SW 1271 (cell line): ENCODE measurements at places on chromosomes 1 and 21.

DNA sequence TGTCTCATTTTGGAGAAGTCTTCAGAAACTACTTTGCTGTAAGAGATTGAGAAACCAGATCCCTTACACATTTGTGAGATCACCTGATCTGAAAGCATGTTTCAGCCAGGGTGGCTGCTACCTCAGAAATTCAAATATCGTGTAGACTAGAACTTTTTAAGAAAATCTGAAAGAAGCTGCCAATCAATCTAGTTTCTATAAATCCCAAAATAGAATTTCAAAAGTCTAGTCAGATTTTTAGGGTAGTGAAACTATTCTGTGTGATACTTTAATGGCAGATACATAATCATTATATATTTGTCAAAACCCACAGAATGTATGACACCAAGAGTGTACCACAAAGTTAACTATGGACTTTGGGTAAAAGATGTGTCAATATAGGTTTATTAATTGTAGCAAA lies 79.9 kb upstream of the PLPPR5 start:
- DNase-seq: no peak

GRCh38 chr1:27562534-27563340 lies 41.2 kb downstream of the AHDC1 start:
- no peak for DNase-seq

DNA sequence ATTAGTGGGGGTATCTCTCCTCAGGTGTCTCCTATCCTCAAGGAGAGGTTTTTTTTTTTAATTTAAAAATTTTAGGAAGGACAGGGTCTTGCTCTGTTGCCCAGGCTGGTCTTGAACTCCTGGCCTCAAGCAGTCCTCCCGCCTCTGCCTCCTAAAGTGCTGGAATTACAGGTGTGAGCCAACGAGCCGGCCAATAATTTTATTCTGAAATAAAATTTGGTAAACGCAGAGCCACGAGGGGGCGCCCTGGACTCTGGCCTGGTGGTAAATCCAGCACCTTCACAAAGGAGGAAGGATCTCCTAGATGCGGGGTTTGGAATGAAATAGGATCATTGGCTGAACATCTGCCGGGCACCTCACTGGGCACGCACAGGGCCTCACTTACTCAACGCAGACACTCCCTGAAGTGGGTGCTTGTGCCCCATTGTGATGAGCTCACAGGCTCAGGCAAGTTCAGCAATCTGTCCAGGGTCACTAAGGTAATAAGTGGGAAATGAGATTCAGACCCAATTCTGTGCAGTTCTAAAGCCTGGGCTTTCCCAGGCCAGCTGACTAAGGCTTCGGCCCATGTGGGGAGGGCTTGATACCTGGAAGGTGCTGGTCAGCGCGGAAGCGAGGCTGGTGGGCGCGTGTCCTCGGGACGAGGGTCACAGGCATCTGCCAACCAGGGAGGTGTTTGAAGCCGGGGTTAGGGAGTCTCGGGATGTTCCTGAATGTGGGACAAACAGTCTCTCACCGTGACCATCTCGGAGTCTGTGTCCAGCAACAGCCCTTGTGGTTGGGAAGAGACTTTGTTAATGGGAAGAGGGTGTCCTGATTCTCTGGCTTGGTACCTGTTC lies 32.7 kb upstream of the ETV3 start:
- no peak for DNase-seq

DNA sequence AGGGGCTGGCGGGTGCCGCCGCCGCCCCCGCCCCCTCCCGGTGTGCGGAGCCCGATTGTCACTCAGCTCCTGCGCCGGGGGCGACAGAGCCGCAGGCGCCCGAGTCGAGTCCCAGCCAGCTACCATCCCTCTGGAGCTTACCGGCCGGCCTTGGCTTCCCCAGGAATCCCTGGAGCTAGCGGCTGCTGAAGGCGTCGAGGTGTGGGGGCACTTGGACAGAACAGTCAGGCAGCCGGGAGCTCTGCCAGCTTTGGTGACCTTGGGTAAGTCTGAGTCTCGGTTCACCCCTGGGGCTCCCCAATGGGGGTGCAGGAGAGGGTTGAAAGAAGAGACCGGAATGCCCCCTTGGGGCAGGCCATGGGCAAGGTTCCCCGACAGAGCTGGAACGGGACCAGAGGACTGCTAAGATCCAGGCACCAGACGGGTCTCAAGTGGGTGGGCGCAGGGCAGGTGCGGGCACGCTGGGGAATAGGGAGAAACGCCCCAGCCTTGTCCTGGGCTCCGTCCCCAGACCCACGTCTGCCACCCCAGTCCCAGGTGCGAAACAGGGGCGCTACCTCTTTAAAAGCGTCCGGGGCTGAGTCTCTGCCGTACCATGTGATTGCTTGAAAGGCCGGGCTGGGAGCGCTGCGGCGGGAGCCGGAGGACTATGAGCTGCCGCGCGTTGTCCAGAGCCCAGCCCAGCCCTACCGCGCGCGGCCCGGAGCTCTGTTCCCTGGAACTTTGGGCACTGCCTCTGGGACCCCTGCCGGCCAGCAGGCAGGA lies at the start of gene ADORA1:
TSS of gene ADORA1 (plus strand) at position 61 of the 765 bp plus-strand sequence. CDS start 1,116 bp downstream, outside the sequence.
- DNase-seq: no peak

- DNase-seq: peak; percentile 86
Observed at GRCh38 chr1:203906932-203907331, 45.5 kb downstream of the SNRPE start.

- DNase-seq: no peak
Observed at GRCh38 chr1:11836955-11837766, 10.4 kb downstream of the NPPA start.

GRCh38 chr1:159436469-159436868 lies 3.1 kb upstream of the OR10J1 start:
- no peak for DNase-seq

GRCh38 chr1:13646521-13646920 lies 53.5 kb upstream of the PRDM2 start:
- no peak for DNase-seq

DNA sequence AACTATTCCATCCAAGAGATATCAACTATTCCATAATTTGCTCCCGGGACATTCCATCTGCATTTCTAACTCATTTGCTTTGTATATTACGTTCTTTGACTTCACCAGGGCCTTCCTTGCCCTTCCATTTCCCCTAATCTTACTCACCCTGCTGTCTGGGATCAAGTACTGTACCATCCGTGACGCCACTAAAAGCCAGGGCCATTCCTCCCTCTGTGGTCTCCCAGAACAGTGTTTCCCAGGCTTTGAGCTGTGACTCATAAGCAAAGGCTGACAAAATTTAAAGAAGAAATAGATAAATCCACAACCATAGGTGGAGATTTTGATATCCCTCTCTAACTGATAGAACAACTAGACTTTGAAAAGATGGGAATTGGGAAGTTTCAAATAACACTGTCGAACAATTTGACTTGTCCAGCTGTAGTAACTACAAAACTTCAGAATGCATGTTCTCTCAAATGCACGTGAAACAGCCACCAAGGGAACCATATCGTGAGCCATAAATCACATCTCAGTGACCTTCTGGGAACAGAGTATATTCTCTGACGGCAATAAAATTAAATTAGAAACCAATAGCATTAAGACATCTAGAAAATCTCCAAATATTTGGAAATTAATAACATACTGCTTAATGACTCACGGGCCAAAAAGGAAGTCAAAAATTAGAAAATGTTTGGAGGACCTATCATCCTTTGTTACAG lies 501.0 kb downstream of the SETD4 start:
- no peak for DNase-seq

GRCh38 chr1:51316113-51316845 lies 14.1 kb downstream of the TTC39A start:
- DNase-seq: no peak

DNA sequence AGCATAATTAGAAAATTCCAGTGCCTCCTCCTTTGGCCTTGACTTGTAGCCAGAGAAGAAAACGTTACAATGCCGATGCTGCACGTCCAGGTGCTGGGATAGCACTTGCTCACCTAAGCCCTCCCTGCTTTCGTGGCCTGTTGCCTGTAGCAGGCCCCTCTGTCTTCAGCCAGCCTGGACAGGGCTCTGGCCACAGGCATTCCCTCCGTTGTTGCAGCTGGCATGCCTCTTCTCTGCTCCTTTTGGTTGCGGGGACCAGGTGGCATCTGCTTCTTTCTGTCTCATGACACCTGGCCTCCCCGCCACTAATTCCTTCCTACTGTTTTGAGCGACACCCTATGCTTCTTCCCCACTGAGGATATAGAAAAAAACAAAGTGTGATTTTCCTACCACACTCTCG lies 54.6 kb upstream of the MORC3 start:
- no peak for DNase-seq

DNA sequence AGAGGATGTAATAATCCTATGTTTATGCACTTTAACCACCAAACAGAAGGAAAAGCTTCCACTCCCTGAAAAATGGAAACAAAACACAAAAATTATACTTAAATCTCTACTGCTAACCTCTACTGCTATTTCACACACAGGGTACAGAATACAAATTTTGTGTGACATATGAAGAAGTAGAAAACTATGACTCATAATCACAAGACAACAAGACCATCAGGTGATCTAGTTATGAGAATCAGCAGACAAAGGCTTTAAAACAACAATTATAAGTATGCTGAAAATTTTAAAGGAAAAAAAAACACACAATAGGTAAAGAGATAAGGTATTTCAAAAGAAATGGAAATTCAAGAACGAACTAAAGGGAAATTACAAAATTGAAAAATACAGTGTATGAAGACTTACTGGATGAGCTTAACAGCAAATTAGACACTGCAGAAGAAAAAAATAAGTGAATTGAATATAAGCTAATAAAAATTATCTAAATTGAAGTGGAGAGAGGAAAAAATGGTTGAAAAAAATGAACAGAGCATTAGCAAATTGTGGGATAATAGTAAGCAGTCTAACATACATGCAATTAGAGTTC lies 13.6 kb upstream of the NAV1 start:
- no peak for DNase-seq

- no peak for DNase-seq
Observed at GRCh38 chr1:112808861-112809684, 93.9 kb upstream of the PPM1J start.

GRCh38 chr1:24952413-24952841 lies 22.4 kb upstream of the RUNX3 start:
- no peak for DNase-seq

GRCh38 chr1:83113652-83114051 lies 885.3 kb downstream of the TTLL7 start:
- no peak for DNase-seq

DNA sequence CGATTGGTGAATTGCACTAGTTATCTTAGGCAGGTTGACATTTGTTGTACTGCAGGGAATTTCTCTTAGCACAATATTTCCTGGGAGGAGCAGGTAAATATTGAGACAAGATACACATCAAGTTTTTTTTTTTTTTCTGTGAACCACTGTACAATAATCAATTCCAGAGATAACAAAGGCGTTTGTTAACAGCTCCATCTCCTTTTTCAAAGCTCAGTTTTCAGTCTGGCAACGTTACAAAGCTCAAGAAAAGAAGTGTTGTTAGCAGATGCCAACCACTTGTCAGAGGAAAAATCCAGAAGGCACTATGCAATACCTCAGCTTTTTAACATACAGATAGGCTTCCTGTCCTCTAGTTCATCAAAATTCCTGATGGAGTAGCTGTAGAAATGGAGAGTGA lies 40.9 kb upstream of the DAB1 start:
- DNase-seq: no peak

DNA sequence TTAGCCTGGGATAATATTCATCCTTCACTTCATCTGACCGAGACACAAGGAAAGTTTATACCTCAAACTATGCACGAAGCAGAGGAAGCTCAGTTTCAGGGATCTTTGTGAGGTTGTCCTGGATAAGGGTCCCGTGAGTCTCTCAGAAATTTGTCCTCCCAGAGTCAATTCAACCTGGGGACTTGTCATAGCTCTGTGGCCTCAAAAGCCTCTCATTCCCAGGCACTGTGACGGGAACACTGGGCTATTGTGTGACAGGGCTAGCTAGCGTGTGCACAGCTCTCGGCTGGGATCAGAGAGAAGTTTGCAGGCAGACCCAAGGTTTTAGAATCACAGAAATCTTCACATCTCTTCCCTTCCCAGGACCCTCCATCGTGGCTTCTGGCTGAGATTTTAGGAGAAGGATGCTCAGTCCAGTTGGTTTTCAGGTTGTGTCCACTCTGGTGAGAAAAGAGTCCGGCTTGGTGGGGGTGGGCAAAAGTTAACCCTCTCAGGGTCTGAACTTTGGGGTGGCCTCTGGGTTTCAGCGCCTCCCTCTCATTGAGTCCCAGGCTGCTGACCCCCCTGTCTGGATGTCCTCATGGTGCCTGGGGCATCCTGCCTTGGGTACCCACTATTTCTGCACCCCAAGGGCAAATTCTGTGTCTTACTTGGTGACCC lies 20.4 kb upstream of the LBR start:
- DNase-seq: no peak

GRCh38 chr1:85308833-85309350 lies 32.5 kb upstream of the BCL10 start:
- DNase-seq: no peak

DNA sequence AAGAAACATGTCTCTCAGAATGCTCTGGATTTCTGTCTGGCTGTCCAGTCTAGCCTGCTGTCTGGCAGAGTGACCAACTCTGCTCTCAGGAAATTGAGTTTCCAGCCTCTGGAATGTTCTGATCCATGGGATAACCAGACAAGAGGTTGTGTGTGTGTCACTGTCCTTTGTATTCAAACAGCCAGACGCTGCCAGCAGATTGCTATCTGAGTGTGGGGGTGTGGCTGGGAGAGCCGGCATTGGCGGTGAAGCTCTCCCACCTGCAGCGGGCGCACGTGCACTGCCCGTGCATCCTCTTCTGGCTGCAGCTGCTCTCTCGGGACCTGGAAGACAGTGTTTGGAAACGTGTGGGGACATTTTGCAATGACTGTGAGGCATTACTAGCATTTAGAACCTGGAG lies 26.1 kb downstream of the PKP1 start:
- no peak for DNase-seq

DNA sequence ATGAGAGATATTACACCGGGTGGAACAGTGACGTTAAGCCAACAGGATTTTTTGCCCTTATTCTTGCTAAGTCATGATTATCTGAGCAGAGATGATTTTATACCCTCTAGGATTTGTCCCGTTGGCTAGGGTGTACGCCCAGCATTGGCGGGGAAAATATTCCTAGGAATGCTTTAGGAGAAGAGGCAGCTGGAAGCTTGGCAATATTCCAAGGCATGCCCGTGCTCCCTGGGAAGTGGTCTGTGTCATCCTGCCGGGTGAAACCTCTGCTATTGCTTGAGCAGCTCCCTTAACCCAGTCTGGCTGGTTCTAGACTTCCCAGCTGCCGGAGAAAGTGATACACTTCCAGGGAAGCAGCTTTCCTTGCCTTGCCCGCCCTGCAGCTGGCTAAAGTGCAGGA lies 16.2 kb downstream of the CHRNB2 start:
- DNase-seq: no peak

DNA sequence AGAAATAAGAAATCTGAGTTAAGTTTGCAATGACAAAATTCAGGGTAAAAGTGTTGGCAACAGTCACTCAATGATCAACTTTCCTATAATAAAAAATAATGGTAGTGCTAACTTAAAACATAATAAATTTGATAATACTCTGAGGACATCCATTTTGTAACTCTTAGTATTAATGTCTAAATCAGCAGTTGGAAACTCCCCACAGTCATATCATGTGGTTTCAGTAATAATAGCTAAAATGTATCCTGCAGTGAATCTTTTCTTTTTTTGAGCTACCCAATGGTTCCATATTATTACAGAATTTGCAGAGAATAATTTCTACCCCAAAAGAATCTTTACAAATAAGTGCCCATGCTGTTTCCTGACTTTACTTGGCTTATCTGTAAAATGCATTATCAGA lies 286.7 kb downstream of the PTPRC start:
- DNase-seq: no peak

- DNase-seq: no peak
Observed at GRCh38 chr1:104190821-104191220, 441.1 kb downstream of the AMY1C start.
